Stimulated activated CD8-positive, alpha-beta memory T cell treated with anti-CD3 and anti-CD28 coated beads, Interleukin-15, amount 100 ng/mL, for 24 hours (primary cell): ENCODE measurements at places on chromosomes 7 and 10.

DNA sequence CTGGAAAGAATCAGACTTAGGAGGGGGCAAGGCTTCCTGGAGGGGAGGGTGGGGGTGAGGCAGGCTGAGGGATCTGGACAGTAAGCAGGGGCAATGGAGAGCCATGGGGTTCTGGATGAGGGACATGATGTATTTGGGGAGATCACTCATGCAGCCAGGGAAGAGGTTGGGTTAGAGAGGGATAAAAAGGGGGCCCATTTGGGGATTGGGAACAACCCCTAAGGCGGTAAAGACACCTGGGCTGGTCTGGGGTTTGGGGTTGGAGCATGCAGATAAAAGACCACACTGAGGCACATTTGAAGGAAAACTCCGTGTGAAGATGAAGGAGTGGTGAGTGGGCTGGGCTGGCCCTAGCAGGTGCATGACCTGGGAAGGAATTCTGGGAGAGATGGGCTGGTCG, 30.8 kb downstream of the HIF1AN start:
- no peak for DNase-seq

DNA sequence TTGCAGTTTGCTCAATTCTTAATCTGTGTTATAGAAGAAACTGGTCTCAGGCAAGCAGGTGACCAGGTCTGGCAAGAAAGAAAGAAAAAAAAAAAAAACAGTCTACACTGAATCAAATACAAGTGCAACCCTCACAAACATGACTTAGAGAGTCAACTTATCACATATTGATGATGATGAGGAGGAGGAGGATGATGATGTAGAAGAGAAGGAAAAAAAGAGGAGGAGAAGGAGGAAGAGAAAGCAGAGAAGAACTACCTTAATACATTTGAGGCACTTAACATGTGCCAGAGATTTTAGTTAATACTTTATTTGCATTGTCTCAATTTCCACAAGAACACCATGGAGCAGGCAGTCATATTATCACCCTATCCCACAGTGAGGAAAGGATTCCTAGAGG, 91.5 kb downstream of the GLI3 start:
- no peak for DNase-seq

DNA sequence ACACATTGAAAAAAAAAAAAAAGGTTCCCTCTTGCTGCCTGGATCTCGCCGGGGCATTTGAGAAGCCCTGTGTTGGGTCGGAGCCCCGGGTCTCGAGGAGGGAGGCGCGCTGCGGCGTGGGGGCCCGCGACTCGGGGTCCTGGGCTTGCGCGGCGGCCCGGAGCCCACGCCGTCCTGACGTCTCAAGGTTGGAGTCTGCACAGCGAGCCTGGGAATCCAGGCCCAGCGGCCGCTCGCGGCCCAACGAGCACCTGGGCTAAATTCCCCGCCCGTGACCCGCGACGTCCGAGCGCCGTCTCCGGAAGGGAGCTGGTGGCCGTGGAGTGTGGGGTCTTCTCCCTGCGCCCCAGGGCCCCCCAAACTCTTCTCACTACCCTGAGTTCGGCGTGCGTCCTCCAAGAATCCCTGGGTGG, 1.4 kb upstream of the CTBP2 start:
- no peak for DNase-seq

- no peak for DNase-seq
Observed at GRCh38 chr10:114566064-114566463, 92.0 kb downstream of the ABLIM1 start.

DNA sequence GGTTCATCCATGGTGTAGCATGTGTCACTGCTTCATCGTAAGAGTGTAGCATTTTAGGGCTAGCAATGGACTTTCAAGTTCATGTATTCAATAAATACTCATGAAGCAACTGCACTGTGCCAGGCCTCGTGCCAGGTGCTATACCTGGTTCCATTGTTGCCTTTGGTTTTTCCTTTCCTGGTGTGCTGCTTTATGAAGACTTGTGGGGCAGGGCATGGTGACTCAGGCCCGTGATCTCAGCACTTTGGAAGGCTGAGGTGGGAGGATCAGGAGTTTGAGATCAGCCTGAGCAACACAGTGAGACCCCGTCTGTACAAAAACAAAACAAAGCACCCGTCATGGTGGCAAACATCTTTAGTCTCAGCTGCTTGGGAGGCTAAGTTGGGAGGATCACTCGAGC, 2.2 kb upstream of the CPA4 start:
- DNase-seq = no peak

- DNase-seq = no peak
Observed at GRCh38 chr10:23376229-23376655, 31.6 kb upstream of the C10orf67 start.

- DNase-seq = no peak
Observed at GRCh38 chr7:99677648-99678045, 2.1 kb downstream of the CYP3A5 start.
